ENCODE measurements at places on chromosomes 16 and 17. TPM values are rescaled to one million over a fixed set of nuclear protein-coding genes. Genes with fewer than 3 reads are reported as not detected.

The ZNF263 gene
- total RNA-seq: 30.7 TPM

The ZNF469 gene
- 0.65 TPM for total RNA-seq

The C17orf107 gene
- total RNA-seq: 3.4 TPM

The FOXL1 gene
- total RNA-seq: 0.07 TPM

The CSH2 gene
- not detected for total RNA-seq

The DNAH9 gene
- not detected for total RNA-seq

The CD300LG gene
- total RNA-seq: not detected

Data from activated T-cell treated with anti-CD3 and anti-CD28 coated beads, Interleukin-2, amount 50 U/mL, for 72 hours (primary cell).